ENCODE measurements at places on chromosomes 5 and 9. TPM values are rescaled to one million over a fixed set of nuclear protein-coding genes. Genes with fewer than 3 reads are reported as not detected.
A peak's percentile ranks its signal among the peaks of the same experiment; 100 is the strongest.

The DNAJC18 gene
- 3.0 TPM for total RNA-seq

The FGF1 gene
- 2.5 TPM for total RNA-seq

The ENHO gene
- total RNA-seq: 3.5 TPM

DNA sequence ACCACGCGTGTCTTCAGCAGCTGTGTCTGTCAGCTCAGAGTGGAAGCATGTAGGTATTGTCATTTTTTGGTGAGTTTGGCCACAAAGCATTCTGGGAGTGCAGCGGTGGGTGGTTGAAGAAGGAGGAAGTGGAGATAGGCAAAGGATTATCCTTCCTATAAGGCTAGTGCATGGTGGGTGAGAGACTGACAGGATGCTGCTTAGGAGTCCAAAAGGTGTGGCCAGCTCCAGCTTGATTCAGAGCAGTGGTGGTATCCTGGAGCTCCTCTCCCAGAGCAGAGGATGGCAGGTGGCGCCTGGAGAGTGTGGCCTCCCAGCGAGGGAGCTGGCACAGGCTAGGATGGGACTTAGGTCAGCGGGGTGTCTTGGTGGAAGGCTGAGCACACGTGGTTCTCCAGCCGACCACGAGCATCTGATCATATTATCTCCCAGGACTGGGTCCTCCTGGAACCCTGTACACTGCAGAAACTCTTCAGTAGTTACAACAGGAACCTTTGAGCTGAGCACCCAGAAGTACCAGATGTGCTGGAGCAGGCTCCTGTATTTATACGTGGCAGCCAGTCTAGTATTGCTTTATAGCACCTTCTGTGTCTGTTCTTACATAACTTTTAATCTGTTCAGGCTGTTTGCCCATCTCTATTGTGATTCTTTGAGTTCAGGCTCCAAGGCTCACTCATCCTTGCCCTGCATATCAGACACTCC, 29.6 kb downstream of the MAML1 start:
- H3K27me3 ChIP-seq: no peaks in the 10 kb centered on the region
- H3K27ac ChIP-seq: peak overlapping the region; percentile 45
- no peak for DNase-seq

- H3K4me1 ChIP-seq: peaks cover 58% of the 10 kb centered on the region
- H3K27ac ChIP-seq: no peak overlapping the region
- no peaks in the 10 kb centered on the region for H3K36me3 ChIP-seq
- H3K27me3 ChIP-seq: no peaks in the 10 kb centered on the region
- DNase-seq: no peak
Observed at GRCh38 chr5:154193283-154193682, 2.8 kb downstream of the GALNT10 start.

DNA sequence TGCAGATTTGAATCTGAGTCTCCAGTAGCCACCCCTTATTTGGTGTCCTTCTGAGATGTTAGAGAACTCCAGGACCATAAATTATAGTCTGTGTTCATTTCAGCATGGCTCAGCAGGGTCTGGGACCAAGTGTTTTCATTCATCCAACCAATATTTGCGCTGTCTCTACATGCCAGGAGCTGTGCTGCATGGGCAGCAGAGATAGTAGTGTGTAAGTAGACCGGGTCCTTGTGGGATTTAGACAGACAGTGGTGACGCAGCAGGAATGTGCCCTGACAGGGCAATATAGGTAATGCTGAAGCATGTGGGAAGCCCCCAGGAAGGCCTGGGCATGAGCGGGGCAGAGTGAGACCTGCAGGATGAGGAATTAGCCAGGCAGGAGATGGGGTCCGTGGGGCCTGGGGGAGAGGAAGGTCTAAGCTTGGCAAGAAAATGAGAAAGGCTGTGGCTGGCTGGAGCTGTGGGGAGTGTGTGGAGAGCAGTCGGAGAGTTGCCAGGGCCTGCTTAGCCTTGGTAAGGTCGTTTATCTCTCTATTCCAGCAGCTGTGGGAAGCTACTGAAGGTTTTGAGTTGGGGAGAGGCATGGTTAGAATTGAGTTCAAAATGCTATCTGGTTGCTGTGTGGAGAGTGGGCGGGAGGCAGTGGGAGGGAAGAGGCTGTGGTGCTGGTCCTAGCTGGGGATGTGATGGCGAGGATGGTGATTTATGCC, 16.8 kb downstream of the STXBP1 start:
- H3K4me3 ChIP-seq: no peak overlapping the region
- H3K27me3 ChIP-seq: no peaks in the 10 kb centered on the region
- H3K36me3 ChIP-seq: no peaks in the 10 kb centered on the region
- no peak for DNase-seq
- peaks cover 16% of the 10 kb centered on the region for H3K4me1 ChIP-seq

- H3K4me3 ChIP-seq: peak overlapping the region; percentile 83
- no peak for DNase-seq
- no peaks in the 10 kb centered on the region for H3K36me3 ChIP-seq
- H3K4me1 ChIP-seq: peaks cover 15% of the 10 kb centered on the region
- no peaks in the 10 kb centered on the region for H3K27me3 ChIP-seq
Observed at GRCh38 chr9:135478829-135479468, 633 bp upstream of the PPP1R26 start.

DNA sequence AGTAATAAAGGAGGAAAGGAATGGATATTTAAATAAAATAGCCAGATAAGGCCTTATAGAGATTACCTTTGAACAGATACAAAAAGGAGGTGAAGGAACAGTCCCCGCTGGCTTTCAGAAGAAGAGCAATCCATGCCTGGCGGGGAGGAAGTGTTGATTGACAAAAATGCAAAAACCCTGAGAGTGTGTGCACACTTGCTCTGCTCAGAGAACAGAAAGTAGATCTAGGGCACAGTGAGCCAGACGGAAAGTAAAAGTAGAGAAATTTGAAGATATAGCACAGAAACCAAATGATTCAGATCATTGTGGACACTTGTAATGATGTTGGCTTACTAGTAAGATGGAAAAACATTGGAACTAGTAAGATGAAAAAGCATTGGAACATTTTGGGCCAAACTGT, 720.6 kb downstream of the PTPRD start:
- no peaks in the 10 kb centered on the region for H3K4me1 ChIP-seq
- H3K27me3 ChIP-seq: no peaks in the 10 kb centered on the region
- H3K36me3 ChIP-seq: no peaks in the 10 kb centered on the region
- no peak overlapping the region for H3K27ac ChIP-seq

GRCh38 chr5:140868721-140869554, at the start of gene PCDHA11:
Gene PCDHA11 (plus strand): TSS chr5:140868957. CDS start chr5:140869104, 147 bp downstream.
- no peak within 1 kb of the TSS for H3K27ac ChIP-seq
- no peak for DNase-seq
- H3K27me3 ChIP-seq: no peaks in the 10 kb centered on the region
- H3K4me1 ChIP-seq: no peaks in the 10 kb centered on the region
- H3K36me3 ChIP-seq: no peaks in the 10 kb centered on the region

DNA sequence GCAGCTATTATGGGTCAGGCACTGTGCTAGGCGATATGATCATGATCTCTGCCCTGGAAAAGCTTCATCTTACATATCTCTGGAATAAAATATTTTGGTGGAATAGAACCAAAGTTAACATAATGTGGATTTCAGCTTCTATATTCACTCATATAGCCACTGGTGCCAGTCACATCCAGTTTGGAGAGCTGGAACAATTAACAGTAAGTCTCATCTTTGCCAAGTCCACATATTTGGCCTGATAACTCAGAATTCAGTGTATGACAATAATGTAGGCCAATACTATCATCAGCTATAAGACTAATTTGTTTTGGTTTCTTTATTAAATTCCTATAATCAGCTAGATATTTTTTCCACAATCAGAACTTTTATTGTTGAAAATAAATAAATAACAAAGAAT, 5.9 kb upstream of the FAM13B start:
- H3K4me1 ChIP-seq: peaks cover 8% of the 10 kb centered on the region
- no peak overlapping the region for H3K27ac ChIP-seq
- no peaks in the 10 kb centered on the region for H3K36me3 ChIP-seq
- H3K27me3 ChIP-seq: no peaks in the 10 kb centered on the region

DNA sequence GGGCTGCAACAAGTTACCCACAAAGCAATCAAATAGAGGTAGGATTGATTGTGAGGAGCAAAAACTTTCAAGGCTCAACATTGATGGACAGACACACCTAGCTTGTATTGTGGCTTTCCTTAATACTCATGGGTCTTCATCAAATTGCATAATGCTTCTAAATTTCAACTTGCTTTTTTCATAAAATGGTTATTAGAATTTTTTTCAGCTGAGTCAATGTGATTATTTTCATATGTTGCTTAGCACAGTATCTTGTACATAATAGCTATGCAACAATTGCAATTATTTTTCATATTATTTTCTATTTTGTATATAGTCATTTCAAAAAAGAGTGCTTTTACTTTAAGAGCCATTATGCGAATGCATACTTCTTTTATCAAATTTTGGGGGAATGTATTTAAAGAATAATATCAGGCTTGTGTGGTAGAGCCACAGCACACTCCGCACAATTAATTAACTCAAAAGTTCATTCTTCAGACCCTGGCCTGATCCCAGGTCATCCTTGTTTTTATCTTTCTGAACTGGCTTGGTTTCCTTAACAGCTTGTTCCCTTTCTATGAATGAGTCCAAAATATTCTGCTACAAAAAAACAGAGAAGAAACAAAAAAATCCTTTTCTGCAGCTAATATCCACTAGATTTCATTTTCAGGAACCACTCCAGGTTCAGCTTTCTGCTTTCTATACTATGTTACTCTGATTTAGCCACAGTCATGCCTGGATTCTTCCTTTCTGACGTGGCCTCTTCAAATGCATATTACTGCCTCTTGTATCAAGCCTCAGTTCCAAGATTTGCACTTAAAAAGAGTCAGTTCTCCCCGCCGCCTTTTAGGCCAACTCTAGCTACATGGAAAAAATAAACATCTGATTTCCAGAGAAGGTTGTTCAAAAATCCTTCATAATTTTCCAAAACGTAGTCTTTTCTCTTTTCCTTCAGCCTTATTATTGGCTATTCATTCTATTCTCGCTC, 45.3 kb upstream of the CDH9 start:
- no peak overlapping the region for H3K27ac ChIP-seq
- H3K4me3 ChIP-seq: no peak overlapping the region
- no peaks in the 10 kb centered on the region for H3K36me3 ChIP-seq
- no peaks in the 10 kb centered on the region for H3K4me1 ChIP-seq
- DNase-seq: no peak

DNA sequence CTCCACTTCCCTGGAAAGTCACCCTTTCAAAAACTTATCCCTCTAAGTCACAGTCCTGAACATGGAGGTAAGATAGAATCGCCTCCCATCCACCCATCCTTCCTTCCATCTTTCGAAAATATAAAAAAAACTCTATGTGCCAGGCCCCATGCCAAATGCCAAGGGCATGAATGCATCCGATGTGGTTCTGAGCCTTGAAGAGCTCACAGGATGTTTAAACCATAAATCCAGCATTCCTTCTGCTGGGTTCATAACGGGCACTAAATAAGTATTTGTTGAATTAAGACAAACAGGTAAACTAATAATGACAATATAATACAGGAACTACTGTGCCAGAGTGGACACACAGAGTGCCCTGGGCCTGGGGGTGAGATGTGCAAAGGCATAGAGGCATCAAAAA, 147.3 kb downstream of the TTLL11 start:
- no peak overlapping the region for H3K27ac ChIP-seq
- no peaks in the 10 kb centered on the region for H3K27me3 ChIP-seq
- H3K4me1 ChIP-seq: no peaks in the 10 kb centered on the region
- DNase-seq: no peak
- H3K4me3 ChIP-seq: no peak overlapping the region

- H3K27me3 ChIP-seq: no peaks in the 10 kb centered on the region
- no peak overlapping the region for H3K27ac ChIP-seq
- H3K36me3 ChIP-seq: peaks cover 27% of the 10 kb centered on the region
- H3K4me3 ChIP-seq: no peak overlapping the region
- peaks cover 30% of the 10 kb centered on the region for H3K4me1 ChIP-seq
- DNase-seq: peak; percentile 76
Observed at GRCh38 chr5:668283-668995, 24.7 kb downstream of the TPPP start.

DNA sequence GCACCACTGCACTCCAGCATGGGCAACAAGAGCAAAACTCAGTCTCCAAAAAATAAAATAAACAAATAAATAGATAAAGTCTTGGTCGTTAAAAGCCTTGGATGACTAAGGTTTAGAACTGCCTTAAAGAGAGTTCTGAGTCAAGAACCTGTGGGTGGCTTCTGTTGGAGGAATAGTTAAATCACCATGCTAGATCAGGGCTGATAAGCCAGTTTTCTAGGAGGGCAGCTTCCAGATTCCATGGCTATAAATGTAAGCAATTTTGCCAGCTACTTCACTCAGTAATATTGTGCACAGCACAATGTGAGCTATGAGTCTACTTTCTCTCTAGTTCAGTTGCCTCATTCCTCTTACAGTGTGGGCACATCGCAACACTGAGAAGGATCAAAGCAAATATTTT, 242.1 kb upstream of the NUDT12 start:
- DNase-seq: no peak
- no peak overlapping the region for H3K4me3 ChIP-seq
- no peaks in the 10 kb centered on the region for H3K36me3 ChIP-seq
- no peak overlapping the region for H3K27ac ChIP-seq

DNA sequence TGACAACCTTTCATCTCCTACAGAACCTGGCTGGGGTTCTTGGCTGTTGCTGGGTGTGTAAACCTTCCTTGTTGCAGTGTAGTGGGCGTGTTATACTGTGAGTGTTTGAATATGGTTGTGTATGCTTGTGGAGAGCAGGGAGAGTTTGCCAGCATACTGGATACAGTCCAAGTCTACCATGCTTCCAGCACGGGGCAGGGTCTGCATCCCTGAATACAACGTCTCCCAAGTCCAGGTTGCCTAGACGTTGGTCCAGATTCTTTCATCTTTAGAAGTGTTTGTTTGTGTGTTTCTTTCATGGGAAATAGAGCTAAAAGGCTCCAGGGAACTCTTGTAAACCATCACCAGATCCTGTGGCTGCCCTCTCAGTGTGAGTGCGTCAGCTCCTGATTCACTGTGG, 46.4 kb downstream of the SYK start:
- DNase-seq: no peak
- H3K36me3 ChIP-seq: peaks cover 46% of the 10 kb centered on the region
- no peaks in the 10 kb centered on the region for H3K27me3 ChIP-seq
- H3K4me3 ChIP-seq: no peak overlapping the region

GRCh38 chr9:37905776-37906175, 1.8 kb upstream of the SLC25A51 start:
- peaks cover 22% of the 10 kb centered on the region for H3K4me1 ChIP-seq
- H3K27me3 ChIP-seq: no peaks in the 10 kb centered on the region
- DNase-seq: no peak
- no peak overlapping the region for H3K27ac ChIP-seq
- H3K4me3 ChIP-seq: no peak overlapping the region
- H3K36me3 ChIP-seq: no peaks in the 10 kb centered on the region

DNA sequence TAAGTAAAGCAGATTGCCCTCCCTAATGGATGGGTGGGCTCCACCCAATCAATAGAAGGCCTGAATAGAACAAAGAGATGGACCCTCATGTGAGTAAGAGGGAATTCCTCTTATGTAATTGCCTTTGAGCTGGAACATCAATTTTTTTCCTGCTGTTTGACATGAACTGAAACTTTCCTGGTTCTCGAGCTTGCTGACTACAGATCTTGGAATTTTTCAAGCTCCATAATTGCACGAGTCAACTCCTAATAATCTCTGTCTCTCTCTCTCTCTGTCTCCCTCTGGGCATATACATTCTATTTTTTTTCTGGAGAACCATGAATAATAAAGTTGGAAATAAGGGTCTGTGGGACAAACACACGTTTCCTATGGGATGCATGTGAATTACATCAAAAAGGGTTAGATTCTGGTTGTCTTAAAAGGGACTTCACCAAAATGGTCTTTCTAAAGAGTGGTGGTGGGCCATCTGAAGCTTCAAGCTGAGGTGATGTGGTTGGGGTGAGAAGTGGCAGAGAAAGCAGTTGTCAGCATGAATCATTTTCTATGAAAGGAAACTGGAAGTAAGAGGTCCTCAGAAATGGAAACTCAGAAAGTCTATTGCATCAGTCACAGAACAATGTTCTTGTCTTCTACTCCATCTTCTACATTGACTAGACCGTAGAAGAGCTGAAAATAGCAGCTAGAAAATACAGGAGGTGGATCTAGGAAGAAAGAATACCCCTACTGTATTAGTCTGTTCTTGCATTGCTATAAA, 47.0 kb upstream of the HOMER1 start:
- H3K27me3 ChIP-seq: no peaks in the 10 kb centered on the region
- H3K27ac ChIP-seq: no peak overlapping the region
- H3K36me3 ChIP-seq: no peaks in the 10 kb centered on the region
- no peaks in the 10 kb centered on the region for H3K4me1 ChIP-seq
